ENCODE measurements at places on chromosomes 3 and 15.

DNA sequence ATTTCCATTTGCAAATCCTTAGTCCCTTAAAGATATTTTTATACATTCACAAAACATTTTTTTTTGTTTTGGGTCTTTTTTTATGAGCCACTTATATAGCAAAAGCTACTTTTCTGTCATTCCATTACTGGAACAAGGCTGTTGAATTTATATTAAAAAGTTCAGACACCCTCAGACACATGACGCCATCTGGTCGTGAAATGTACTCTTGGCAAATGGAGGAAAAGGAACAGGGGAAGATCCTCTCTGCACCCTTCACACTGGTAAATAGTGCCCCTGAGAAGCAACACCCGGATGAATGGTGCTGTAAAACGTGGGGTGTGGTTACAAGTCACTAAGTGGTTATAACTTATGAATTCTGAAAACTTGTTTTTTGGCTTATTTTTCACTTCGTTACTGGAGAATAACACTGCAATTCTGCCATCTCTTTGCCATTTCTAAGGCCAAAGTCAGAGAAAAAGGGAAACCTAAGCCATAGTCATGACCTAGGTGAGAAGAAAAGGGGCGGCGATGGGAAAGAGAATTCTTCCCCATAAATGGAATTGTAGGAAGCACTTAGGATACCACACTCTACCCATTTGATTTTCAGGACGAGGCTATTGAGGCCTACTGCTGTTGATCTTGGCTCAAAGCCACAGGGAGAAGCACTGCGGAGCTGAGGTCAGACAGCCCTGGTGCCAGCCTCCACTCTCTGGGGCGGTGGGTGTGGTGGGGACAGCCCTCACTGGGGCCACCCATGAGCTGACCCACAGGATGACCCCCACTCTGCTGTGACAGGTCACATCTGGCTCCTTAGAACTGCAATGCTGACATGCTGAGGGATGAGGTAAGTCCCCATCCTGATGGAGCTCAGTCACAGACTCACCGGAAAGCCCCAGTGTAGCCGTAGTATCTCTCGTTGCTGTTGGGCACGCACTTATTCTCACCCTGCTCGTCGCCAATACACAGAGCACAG, 21.9 kb downstream of the LTF start:
- DNase-seq, result no peak

DNA sequence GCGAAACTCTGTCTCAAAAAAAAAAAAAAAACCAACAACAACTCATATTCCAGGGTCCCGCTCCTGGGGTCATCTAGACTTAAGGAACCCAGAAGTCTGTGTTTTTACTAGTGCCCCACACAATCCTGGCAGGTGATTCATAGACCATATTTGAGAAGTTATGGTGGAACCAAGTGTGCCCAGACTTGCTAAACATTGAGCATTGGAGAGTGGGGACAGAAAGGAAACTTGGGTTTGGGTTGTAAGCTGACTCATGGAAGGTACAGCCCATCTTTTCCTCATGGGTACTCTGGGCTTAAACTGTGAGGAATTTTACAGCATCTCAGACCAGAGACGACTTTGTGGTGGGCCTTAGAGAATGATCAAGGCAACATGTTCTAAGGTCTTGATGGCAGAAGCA, 18.3 kb upstream of the IGF2BP2 start:
- no peak for DNase-seq

DNA sequence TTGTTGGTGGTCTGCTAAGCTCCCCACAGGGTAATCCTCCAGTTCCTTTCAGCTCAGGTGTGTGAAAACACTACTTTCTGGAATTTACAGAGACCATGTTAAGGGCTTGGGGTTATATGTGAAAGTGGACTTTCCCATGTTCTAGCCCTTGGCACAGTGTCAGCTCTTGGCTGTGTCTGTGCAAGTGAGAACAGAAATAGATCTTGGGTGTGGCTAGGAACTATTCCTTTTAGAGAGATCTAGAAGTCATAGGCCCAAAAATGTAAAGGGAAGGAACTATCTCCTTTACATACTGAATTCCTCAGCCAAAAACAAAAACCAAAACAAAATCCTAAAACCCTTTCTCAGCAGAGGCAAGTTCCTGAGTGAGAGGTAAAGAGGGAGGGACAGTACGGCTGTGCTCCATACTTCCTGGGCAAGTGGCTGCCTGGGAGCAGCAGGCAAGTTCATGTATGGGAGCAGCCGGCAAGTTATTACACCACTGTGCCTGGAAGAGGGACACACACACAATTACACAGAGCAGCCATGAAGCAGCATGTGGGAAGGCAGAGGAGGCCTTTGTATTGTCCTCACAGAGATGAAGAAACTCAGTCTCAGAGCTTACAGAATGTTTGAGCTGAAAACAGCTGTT, 19.9 kb upstream of the C3orf62 start:
- DNase-seq, result no peak

DNA sequence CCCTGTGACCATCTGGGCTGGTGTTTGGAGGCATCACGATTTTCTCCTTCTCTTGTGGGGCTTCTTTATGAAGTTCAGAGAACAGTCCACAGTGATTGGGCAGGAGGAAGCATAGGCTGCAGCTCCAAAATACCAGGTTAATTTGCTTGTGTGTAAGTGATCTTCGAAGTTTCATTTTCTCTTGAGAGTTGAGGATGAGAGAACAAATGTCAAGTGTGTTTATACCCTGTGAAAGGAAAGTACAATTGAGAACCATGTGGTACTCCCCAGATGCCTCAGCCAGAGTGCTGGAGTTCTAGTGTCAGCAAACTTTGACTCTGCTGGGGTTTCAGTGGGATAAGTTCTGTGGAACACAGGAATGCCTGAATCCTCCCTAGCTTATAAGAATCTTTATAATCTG, 357.1 kb upstream of the CFAP20DC start:
- no peak for DNase-seq

- no peak for DNase-seq
Measured at GRCh38 chr3:110624576-110624975, 447.0 kb upstream of the NECTIN3 start.

- DNase-seq, result no peak
Measured at GRCh38 chr3:64716110-64716710, 28.4 kb upstream of the ADAMTS9 start.

DNA sequence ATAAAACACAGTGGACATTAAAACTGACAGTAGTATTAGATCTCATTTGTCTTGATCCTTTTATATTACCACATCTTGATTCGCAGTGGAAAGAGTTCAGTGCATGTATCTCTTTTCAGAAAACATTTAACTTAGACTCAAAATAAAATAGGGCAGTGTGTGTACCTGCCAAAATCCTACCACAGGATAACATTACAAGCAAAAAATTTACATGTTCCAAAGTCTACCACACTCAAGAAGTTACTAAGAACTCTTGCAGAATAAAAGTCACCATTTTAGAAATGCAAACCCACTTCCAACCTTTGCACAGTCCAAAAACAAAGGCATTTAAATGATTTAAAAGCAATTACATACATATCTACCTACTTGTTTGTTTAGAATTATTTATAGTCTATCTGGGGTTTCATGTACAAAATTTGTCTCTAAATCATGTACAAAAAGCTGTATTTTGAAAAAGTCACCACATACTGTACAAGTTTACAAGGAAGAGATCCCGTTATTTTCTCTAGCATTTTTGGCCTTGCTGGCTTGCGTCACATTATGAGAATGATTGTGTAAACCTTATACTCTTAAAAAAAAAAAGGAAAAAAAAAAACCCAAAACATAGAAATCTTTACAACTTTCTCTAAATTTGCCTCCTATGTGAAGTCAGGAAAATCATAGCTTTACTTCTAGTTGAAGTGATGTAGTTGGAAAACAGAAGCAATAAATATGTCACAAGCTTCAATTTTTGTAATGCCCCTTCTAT, 153.8 kb downstream of the ADAM10 start:
- no peak for DNase-seq
